ENCODE measurements at places on chromosomes 6 and 20.

DNA sequence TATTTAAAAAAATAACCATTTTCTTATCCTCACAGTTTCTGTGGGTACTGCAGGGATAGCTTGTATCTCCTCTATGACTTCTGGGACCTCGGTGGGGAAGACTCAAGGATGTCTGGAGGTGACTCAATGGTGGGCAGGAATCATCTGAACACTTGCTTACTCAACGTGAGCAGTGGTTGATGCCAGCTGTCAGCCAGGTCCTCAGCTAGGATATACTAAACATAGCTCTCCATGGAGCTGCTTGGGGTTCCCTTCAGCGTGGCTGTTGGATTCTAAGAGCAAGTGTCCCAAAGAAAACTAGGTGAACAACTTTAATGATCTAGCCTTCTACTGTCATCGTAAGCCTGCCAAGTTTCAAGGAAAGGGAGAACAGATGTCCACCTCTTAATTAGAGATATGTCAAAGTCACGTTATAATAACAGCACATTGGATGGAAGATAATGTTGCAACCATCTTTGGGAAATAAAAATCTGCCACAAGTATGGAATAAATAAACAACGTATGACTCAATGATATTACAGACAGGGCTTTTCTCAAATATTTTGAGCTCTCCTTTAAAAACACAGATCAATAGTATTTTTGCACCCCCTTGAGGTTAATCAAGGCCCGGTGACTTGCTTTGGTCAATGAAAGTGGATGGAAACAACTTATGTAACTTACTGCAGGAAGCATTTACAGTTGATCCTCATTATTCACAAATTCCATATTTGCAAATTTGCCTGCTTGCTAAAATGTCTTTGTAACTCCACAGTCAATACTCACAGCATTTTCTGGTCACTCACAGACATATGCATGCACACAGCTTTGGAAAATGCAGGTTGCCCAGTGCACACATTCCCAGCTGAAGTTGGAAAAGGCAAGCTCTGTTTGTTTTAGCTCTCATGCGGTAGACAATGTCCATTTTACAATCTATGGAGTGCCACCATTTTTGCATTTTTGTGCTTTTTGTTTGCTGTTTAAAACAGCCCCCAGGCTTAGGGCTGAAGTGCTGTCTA lies 6.6 kb upstream of the HEBP2 start:
- DNase-seq, result no peak

GRCh38 chr20:17794400-17794799 lies 94.6 kb downstream of the BANF2 start:
- DNase-seq, result no peak

DNA sequence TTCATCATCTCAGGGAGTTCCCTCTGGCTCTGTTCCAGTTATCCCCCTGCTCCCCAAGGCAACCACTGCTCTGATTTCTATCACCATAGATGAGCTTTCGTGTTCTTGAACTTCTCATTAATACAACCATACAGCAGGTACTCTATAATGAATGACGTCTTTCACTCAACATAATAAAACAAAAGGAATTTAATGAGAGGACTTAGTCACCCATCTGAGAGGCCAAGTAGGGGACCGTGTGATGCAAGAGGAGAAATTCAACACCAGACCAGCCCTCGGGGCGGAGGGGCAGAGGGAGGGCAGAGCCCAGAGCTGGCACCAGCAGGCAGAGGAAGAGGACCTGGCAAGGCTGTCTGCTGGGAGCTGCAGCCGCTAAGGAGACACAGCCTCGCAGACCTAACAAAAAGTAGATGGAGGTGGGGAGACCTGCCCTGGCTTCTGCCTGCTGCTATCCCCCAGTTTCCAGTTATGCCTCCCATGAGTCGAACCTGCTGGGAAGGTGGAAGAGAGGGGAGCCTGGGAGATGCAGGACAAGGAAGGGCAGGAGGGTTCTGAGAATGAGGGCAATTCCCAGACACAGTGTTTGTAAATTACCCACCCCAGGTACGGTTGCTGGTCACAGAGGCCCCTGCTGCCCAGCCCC lies 13.8 kb downstream of the CCN5 start:
- DNase-seq, result no peak

GRCh38 chr20:64129146-64129782 lies 21.9 kb upstream of the NPBWR2 start:
- DNase-seq, result no peak

- no peak for DNase-seq
Measured at GRCh38 chr6:7604506-7604905, 14.5 kb downstream of the SNRNP48 start.
